ENCODE measurements at places on chromosomes 11 and 22.
A peak's percentile ranks its signal among the peaks of the same experiment; 100 is the strongest.

DNA sequence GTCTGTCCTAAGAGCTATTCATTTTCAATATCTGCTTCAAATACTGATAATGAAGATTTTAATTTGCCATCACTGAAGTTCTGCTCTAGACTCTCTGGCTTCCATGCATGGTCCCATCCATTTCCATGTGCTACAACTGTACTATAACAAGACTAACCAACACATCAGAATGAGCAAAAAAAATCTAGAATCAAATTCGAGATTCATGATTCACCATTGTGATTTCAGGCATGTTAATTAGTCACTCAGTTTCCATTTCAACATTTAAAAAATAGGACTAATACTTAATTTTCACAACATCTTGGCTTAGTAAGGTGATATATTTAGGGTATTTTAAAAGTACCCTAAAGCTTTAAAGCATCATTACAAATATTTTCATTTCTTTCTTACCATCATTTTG is 22.8 kb downstream of the PICALM start:
- no peak for DNase-seq

DNA sequence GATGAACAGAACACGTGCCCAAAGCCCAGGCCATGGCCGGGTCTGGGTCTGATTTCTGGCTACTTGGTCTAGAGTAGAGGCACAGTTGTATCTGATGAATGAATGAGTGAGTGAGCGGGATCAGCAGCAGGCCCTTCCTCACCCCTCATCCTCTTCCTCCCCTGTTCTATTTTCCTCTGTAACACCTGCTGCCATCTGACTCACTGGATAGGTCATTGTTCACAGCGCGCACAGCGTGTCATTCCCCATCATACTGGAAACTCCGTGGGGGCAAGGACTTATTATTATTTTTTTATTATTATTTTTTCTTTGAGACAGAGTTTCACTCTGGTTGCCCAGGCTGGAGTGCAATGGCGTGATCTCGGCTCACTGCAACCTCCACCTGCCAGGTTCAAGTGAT is 13.9 kb downstream of the NCF4 start:
- no peak for DNase-seq

DNA sequence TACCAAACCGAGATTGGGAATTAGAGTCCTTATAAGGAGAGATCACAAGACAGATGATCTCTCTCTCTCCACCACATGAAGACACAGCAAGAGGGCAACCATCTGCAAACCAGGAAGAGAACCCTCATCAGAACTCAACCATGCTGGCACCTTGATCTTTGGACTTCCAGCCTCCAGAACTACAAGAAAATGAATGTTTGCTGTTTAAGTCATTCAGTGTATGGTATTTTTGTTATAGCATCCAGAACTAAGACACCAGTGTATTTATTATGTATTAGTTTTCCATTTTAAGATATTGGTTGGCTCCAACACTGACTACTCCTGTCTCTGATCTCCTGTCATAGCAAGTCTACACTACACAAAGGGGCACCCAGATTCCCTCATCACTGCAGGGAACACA is 86.9 kb downstream of the CCDC34 start:
- DNase-seq, result no peak

DNA sequence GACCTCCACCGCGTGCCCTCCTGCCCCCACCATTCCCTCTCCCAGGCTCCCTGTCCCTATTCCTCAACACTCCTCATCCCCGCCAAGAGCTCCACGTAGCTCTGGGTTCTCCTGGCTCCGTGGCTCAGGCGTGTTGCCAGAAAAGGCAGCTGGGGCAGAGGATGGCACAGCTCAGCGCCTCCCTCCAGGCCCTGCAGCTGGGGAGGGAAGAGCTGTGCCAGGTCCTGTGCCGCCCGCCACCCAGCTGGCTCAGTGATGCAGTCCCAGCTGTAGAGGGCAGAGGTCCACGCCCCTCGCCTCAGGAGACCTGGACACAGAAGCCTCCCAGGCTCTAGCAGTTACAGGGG is 4.2 kb downstream of the ARHGAP1 start:
- DNase-seq, result peak; percentile 61

- no peak for DNase-seq
Observed at GRCh38 chr22:29263791-29264276, 3.9 kb downstream of the RHBDD3 start.

- DNase-seq, result no peak
Observed at GRCh38 chr11:86784241-86784681, 16.1 kb upstream of the PRSS23 start.

- DNase-seq, result no peak
Observed at GRCh38 chr11:73940801-73941570, 9.8 kb upstream of the DNAJB13 start.

DNA sequence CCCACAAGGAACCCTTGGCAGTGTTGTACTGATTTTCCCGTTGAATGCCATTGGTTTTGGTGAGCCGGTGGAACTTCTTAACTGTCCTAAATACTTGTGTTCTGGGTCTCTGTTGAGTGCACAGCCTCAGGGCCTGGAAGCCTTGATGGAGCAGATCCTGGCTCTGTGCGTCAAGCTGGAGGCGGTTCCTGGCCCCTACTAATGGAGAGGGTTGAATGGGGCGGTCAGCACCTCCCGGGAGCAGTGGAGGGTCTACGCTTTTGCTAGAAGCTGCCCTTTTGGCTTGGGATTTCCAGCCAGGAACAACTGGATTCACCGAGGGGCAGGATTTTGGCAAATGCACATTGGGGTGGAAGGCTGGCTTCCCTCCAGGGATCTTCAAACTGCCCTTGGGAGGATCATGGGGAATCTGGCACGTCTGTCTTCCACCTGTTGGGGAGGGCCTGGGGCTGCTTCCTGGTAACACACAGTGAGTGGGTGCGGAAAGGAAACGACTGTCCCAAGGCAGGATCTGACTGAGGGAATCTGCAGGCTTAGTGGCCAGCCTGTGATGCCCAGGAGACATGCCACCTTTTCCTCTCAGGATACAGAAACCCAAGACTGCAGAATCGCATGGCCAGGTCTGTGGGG is 6.9 kb upstream of the OSBPL5 start:
- DNase-seq, result no peak

DNA sequence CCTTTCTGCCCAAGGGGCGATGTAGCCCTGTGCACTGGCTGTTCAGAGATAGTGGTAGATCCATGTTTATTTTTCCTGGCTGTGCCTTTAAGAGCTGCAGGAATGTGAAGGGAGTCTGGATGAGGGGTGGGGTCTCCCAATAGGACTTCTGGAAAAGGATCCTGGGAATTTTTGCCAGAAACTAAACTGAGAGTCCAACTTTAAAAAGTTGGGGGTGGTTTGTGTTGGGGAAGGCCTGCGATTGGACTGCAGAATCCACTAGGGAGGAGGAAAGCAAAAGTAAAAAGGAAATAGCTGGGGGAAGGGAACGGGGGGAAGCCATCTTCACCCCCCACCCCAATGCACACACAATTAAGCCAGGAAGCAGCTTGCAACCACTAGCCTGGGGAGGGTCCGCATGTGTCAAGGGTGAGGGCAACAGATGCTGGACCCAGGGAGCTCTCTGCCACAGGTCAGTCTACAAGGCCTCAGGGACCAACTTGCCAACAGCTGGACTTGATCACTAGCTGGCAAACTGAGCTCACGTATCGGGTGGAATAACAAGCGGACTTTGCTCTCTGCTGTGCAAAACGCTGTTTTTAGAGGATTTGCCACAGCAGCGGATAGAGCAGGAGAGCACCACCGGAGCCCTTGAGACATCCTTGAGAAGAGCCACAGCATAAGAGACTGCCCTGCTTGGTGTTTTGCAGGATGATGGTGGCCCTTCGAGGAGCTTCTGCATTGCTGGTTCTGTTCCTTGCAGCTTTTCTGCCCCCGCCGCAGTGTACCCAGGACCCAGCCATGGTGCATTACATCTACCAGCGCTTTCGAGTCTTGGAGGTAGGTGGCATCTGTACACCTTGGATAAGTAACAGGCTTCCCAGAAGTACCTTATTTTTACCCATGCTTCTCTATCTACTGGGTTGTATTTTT is at the start of gene OLFML1:
TSS of gene OLFML1 (plus strand) at position 321 of the 912 bp plus-strand sequence. CDS start at position 691, 370 bp downstream.
- peak; percentile 76 for DNase-seq
